Panc1 (cell line): ENCODE measurements at places on chromosomes 4 and X.
A peak's percentile ranks its signal among the peaks of the same experiment; 100 is the strongest.

- no peak for DNase-seq
Observed at GRCh38 chr4:147381749-147382148, 99.1 kb upstream of the EDNRA start.

DNA sequence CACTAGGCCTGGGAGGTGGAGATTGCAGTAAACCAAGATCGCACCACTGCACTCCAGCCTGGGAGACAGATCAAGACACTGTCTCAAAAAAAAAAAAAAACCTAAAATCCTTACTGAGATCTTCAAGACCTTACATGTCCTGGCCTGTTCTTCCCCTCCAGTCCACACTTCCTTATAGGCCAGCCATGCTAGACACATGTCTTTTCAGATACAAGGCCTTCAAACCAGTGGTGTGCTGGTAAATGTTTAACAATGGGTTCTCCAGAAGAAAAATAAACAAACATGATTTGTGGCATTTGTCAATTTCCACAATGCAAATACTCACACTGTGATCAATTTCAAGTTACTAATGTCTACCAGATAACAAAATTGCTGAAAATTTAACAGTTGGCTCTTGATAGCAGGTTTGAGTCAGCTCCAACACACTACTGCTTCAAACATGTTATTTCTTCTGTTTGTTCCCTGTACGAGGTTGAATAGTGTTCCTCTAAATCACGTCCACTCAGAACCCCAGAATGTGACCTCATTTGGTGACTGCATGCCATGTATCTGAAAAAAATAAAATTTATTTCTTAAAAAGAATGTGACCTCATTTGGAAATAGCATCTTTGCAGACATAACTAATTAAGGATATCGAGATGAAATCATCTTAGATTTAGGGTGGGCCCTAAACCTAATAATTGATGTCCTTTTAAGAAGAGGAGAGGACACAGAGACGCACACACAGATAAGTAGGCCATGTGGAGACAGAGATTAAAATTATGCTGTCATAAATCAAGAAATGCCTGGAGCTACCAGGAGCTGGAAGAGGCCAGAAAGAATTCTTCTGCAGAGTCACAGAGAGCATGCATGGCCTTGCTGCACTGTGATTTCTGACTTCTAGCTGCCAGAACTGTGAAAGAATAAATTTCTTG is 144.4 kb downstream of the ZNF674 start:
- no peak for DNase-seq

DNA sequence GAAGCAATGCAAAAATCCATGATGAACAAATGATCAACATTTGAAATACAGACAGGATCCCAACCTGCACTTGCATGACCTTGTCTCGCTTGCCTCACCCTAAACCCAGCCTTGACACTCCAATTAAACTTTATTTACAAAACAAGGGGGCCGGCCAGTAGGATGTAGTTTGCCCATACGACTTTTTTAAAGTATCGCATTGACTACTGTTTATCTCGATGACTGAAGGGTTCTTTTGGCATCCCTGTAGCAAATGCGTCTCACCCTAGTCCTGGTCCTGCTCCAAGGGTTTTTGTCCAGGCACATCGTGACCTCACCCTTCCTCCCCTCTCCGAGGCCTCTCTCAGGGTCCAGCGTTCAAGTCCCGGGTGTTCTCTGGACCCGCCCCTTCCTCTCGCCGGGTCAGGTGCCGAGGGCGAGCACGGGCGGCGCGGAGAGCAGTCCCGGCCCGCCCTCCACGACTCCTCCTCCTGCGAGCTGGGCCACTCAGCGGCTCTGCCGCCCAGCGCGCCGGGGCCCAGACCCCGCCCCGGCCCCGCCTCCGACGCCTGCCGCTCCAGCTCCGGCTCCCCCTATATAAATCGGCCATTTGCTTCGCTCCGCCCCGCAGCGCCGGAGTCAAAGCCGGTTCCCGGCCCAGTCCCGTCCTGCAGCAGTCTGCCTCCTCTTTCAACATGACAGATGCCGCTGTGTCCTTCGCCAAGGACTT is at the start of gene SLC25A5:
TSS of gene SLC25A5 (plus strand) at position 603 of the 709 bp plus-strand sequence. CDS start at position 675, 72 bp downstream.
- DNase-seq = no peak

- no peak for DNase-seq
Observed at GRCh38 chrX:132968296-132968949, 10.0 kb upstream of the HS6ST2 start.

- no peak for DNase-seq
Observed at GRCh38 chr4:47510506-47511143, 25.6 kb downstream of the ATP10D start.

GRCh38 chr4:107823870-107824349 is 822 bp upstream of the SGMS2 start:
- DNase-seq = peak; percentile 47

DNA sequence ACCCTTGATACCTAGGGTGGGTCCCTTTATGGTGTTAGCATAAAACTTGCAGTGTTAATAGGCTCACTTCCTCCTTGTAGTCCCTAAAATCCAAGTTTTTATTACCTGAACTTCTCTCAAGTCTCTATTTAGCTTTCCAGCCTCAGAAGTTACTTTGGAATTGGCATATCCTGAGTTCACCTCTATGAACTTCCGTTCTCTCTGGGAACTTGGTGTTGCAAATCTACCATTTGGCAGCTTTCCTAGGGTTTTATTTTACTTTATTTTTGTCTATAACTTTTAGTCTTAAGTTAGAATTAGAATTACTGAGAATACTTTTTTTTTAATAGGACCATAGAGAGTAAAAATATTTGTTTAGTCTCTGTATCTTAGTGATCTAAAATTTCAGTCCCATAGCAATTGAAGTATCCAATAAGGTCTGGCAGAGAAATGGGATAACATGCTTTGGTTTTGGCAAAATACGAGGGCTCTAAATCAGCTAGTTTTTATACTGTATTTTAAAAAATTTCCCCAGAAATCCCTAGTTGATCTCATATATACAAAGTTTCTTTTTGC is 30.3 kb upstream of the NAF1 start:
- DNase-seq = no peak

DNA sequence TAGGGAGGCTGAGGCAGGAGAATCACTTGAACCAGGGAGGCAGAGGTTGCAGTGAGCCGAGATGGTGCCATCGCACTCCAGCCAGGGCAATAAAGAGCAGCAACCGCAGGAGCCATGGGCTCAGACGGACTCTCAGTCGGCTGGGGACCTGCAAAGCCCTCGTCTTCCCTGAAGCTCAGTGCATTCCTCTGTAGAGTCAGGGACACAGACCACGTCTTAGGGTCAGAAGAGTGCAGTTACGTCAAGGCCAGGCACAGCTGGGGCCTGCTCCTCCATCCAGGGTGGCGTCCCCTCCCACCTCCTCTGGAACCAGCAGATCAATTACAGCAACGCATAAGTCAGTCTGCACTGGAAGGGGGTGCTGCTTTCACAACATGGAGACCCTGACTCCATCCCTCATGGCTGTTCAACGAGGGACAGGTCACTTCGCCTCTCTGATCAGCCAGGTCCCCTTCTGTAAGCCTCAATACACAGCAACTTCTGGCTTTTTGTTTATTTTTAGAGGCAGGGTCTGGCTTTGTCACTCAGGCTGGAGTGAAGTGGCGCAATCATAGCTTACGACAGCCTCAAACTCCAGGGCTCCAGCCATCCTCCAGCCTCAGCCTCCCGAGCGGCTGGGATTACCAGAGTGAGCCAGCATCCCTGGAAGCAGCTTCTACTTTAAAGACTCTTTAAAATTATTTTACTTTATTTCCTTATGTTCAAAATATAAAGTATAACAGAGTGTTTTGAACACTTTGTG is 76.4 kb downstream of the ZFYVE28 start:
- DNase-seq = no peak

DNA sequence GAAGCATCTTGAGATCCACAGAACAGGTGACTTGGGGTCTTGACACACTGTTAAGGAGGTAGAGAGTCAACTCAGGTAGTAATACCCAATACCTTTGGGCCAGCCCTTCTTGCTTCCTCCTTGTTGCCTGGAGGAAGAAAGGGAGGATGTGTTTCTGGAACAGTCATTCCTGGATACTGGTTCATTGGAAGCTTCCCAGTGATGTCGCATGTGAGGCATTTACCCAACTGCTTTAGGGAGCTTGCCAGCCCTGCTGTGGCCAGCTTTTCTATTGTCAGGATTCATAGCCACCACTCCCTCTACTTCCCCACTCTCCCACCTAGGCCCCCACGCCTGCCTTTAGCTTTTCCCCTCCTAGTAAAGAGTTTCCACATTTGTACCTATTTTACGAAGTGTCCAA is 310.3 kb upstream of the PRPS2 start:
- no peak for DNase-seq

DNA sequence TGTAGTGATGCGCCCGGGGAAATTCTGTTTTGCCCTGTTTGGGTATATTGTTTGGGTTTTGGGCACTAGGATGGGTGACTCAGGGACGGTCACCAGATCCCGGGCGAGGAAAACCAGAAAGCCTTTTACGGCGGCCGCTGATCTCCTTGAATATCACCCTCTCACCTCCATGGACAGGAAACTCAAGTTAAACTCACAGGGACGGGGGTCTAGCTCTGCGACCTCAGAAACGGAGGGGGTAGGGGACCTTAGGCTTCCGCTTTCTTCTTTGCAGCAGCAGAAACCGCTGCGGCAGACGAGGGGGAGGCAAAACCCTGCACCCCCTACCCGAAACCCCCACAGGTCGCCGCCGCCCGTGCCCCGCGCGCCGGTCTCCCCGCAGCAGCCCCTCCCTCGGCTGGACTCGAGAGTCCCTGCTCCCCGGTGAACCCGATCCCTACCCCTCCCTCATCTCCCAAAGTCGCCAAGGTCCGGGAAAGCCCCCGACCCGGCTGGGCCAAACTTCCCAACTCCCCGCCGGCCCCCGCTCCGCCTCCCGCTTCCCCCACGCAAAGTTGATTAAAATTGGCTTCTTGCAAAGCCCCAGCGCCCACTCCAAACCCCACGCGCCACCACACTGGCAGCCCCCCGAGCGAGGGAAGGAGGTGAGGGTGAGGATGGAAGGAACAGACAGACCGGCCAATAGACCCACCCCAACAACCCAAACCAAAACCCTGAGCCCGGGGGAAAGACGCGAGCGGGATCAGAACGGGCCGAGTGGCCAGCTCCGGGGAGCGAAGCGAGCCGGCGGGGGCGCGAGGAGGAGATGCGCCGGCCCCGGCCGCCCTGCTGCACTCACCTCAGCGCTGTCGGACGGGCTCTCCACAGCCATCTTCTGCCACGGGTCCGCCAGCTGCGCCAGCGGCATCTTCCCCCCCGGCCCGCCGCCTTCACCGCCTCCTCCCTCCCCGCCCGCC is 705 bp downstream of the RPS6KA3 start:
- no peak for DNase-seq

- no peak for DNase-seq
Observed at GRCh38 chr4:10346023-10346422, 111.2 kb downstream of the ZNF518B start.

GRCh38 chr4:78667325-78667724 is 108.8 kb upstream of the BMP2K start:
- DNase-seq = no peak

- no peak for DNase-seq
Observed at GRCh38 chr4:187603093-187604025, 392.2 kb upstream of the ZFP42 start.

DNA sequence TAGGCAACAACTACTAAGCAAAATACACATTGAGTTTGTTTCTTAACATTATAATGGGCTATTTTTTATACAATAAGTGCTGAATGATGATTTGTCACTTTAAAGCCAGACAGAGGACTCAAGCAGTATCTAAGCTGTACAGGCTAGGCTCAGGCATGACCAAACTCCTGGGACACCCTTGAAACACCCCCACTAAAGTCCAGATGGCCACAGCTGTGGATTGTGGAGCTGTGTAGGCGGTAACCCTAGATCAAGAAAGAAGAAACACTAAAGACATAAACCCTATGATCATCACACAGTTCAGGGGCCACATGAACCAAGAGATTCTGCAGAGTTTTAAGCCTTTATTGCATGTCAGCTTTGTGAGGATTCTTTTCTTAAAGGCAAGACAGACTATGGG is 25.1 kb downstream of the TAB3 start:
- DNase-seq = no peak

GRCh38 chr4:127347936-127348335 is 284.8 kb upstream of the INTU start:
- no peak for DNase-seq

- no peak for DNase-seq
Observed at GRCh38 chrX:151225843-151226242, 49.5 kb downstream of the GPR50 start.

DNA sequence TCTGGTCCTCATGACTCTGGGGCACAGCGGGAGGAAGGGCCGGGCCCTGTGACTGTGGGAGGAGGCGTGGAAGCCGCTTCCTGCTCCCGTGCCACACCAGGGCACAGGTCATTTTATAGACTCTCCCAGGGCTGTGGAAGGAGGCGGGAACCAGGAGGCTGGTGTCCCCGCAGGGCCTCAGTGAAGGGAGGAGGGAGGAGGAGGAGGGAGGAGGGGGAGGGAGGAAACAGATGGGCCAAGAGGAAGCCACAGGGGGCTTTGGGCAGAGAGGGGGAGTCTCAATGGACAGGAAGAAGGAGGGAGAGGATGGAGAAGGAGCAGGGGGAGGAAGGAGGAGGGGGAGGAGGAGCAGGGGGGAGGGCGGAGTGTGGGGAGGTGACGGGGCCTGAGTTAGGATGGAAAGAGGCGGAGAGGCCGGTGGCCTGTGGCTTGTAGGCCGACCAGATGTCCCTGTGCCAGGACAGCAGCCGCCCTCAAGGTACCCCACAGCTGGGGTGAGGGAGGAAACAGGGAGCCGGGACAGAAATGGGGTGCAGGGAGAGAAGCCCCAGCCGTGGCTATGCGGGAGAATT is 6.2 kb upstream of the PLCXD1 start:
- no peak for DNase-seq

- DNase-seq = no peak
Observed at GRCh38 chr4:159549098-159549518, 446.2 kb downstream of the RAPGEF2 start.

DNA sequence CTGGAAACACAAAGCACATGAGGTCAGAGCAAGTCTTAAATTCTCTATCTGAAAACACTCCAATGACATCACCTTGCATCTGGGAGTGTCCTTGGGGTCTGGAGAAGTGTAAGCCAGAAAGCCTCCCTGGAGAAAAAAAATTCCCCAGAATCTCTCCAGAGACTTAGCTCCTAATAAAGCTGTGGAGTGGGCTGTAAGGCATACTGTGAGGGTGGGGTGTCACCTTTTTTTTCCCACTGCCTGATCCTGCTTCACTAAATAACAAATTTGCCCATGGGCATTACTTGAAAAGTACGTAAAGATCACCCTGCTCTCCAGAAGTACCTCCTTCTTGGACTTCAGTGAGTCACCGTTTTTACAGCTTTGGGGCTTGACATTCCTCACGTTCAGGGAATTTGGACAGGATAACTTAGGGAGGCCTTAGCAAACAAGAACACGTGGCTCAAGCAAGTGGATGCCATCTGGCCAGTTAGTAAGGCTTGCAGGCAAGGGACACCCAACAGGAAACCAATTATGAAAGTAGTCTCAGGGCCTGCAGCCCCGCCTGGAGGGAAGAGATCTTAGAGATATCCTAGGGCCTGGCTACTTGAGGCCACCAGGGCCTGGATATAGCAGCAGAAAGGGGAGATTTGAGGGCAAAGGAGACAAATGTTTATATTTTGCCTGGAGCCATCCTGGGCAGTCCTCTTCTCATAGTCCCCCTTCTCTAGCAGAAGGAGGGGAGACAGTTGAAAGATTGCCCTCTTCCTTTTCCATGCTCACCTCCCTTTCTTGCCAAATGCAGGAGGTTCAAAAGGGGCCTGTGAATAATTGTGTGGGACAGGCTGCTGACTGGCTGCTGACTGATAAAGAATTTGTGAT is 60.1 kb upstream of the PLAC1 start:
- DNase-seq = peak; percentile 75

- no peak for DNase-seq
Observed at GRCh38 chr4:107006218-107006617, 29.9 kb downstream of the DKK2 start.
